Activated CD4-positive, alpha-beta T cell treated with anti-CD3 and anti-CD28 coated beads for 36 hours (primary cell): ENCODE measurements at places on chromosomes 2 and 18. TPM values are rescaled to one million over a fixed set of nuclear protein-coding genes. Genes with fewer than 3 reads are reported as not detected.

GRCh38 chr2:232058931-232059330 lies 97.4 kb downstream of the DIS3L2 start:
- H3K27me3 ChIP-seq = no peaks in the 10 kb centered on the region
- no peak overlapping the region for H3K27ac ChIP-seq
- no peak for DNase-seq
- H3K36me3 ChIP-seq = peaks cover 17% of the 10 kb centered on the region
- H3K4me1 ChIP-seq = peaks cover 34% of the 10 kb centered on the region
- H3K4me3 ChIP-seq = no peak overlapping the region

GRCh38 chr2:128285329-128285931 lies 33.2 kb downstream of the HS6ST1 start:
- H3K4me3 ChIP-seq = no peak overlapping the region
- no peaks in the 10 kb centered on the region for H3K27me3 ChIP-seq
- peaks cover 6% of the 10 kb centered on the region for H3K4me1 ChIP-seq
- H3K36me3 ChIP-seq = peaks cover 2% of the 10 kb centered on the region
- H3K27ac ChIP-seq = no peak overlapping the region

GRCh38 chr2:230798769-230799399 lies 65.9 kb upstream of the ITM2C start:
- peak overlapping the region; percentile 82 for H3K27ac ChIP-seq
- DNase-seq = peak; percentile 63
- peaks cover 61% of the 10 kb centered on the region for H3K36me3 ChIP-seq
- peaks cover 18% of the 10 kb centered on the region for H3K4me1 ChIP-seq

DNA sequence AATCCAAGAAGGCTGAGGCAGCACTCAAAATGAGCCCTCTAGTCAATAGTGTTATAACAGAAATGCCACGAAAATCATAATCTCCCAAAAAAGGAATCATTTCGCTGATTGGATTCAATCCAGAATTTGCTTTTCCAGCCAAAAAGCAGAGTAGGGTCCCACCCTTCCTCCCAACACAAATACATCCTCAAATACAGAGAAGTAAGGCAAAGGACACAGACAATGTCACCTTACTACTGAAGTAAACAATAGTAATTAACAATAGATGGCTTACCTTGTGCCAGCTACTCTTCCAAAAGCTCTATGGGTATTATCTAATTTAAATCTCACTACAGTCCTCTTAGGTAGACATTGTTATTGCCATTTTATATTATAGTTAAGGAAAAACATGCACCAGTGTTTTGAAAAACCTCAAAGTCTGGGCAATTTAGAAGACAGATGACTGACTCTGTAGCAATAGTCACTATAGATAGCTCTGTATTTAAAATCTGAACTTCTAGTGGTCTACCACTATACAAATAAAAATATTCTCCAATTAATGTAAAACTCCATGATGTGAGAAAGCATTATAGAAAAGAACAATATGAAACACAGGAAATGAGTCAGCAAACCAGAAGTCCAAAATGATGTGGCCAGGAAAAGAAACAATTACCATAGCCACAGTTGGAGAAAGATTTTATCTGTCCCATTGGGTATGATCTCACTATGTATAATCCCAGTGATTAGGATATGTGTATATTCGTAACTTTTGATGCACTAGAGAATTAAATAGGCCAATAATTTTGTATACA lies 305.0 kb upstream of the ERBB4 start:
- DNase-seq = no peak
- H3K4me1 ChIP-seq = peaks cover 10% of the 10 kb centered on the region
- peaks cover 8% of the 10 kb centered on the region for H3K27me3 ChIP-seq
- H3K4me3 ChIP-seq = no peak overlapping the region

GRCh38 chr2:19349911-19350677 lies 8.3 kb downstream of the OSR1 start:
- H3K27ac ChIP-seq = no peak overlapping the region
- peaks cover 47% of the 10 kb centered on the region for H3K27me3 ChIP-seq
- DNase-seq = peak; percentile 76
- no peak overlapping the region for H3K4me3 ChIP-seq

Gene RTP5
- total RNA-seq = not detected

Gene EIF5B
- total RNA-seq = 79.0 TPM

Gene CD226
- 53.3 TPM for total RNA-seq
